ENCODE measurements at places on chromosomes 16 and 17.

- no peaks in the 10 kb centered on the region for H3K27me3 ChIP-seq
- no peak for DNase-seq
- H3K36me3 ChIP-seq, result peaks cover 39% of the 10 kb centered on the region
- no peak overlapping the region for H3K4me3 ChIP-seq
- H3K4me1 ChIP-seq, result peaks cover 15% of the 10 kb centered on the region
Measured at GRCh38 chr16:1651094-1651973, 26.7 kb upstream of the JPT2 start.

GRCh38 chr17:78356101-78356713, 3.7 kb downstream of the SOCS3 start:
- peaks cover 68% of the 10 kb centered on the region for H3K4me1 ChIP-seq
- H3K27me3 ChIP-seq, result no peaks in the 10 kb centered on the region
- H3K4me3 ChIP-seq, result peak overlapping the region; percentile 71
- peaks cover 29% of the 10 kb centered on the region for H3K36me3 ChIP-seq

DNA sequence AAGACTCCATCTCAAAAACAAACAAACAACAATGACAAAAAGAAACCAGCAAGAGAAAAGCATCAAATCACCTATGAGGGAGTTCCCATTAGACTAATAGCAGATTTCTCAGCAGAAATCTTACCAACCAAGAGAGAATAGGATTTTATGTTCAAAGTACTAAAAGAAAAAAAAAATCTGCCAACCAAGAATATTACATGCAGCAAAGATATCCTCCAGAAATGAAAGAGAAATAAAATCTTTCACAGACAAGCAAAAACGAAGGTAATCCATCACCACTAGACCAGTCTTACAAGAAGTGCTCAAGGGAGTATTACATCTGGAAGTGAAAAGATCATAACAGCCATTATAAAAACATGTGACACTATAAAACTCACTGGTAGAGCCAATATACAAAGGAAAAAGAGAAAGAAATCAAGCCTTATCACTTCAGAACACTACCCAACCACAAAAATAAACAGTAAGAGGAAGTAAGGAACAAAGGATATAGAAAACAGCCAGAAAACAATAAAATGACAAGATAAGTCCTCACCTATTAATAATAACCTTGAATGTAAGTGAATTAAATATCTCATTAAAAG, 66.3 kb downstream of the STX8 start:
- H3K36me3 ChIP-seq, result peaks cover 41% of the 10 kb centered on the region
- no peak for DNase-seq
- H3K4me1 ChIP-seq, result peaks cover 4% of the 10 kb centered on the region
- no peaks in the 10 kb centered on the region for H3K27me3 ChIP-seq
- no peak overlapping the region for H3K4me3 ChIP-seq

DNA sequence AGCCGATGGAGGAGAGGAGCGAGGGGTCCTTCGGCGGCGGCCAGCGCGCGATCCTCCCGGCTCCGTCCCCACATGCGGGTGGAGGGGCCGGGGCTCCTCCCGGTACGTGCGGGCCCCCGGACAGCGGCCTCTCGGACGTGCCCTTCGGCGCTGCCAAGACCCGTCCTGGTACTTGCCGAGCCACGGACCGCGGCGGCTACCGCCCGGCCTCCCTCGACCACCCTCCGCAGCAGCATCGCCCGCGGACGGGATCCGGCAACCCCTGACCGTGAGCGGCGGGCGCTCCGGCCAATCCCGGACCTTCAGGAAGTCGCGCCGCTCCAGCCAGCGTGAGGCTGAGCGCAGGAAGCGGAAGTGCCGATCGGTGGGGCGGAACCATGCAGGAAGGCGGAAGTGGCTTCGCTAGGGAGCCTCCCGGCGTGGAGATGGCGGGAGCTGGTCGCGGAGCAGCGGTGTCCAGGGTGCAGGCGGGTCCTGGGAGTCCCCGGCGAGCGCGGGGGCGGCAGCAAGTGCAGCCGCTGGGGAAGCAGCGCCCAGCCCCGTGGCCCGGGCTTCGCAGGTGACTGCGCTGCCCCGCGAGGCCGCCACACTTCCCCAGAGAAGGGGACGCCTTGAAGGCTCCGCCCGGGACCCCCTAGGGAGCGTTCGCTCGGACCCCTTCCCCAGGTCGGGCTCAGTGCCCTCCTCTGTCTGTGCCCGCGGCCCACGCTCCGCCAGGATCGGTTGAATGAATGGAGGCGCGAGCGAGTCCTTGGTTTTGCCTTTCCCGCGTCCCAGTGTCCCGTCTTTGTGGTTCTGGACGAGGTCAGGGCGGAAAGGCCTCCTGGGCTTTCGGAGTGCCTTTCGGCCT, at the start of the genes CCDC137 and OXLD1:
CCDC137 (plus strand) TSS at position 396 of the 850 bp plus-strand sequence; CDS start at position 426, 30 bp downstream.
OXLD1 (minus strand) TSS at position 264 of the 850 bp plus-strand sequence; CDS start at position 236, 28 bp downstream.
- H3K4me1 ChIP-seq, result peaks cover 54% of the 10 kb centered on the region
- no peaks in the 10 kb centered on the region for H3K27me3 ChIP-seq
- peak; percentile 96 for DNase-seq
- peaks cover 50% of the 10 kb centered on the region for H3K36me3 ChIP-seq
- peak within 1 kb of the TSS; percentile 93 for H3K27ac ChIP-seq

DNA sequence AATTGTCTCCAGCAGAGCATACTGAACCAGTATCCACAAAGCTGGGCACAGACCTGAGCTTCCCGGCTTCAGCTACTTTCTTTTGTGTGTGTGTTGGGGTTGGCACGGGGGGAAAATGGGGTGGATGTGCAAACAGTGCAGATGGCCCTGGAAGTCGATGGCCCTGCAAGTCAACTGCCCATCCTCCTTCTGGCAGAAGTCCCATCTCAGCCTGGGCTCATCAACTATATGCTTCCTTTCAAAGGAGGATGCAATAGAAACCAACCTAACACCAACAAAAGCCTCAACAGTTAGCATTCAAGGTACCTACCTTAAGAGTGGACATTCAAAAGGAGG, 55.7 kb downstream of the SOX9 start:
- no peaks in the 10 kb centered on the region for H3K36me3 ChIP-seq
- H3K4me3 ChIP-seq, result no peak overlapping the region
- DNase-seq, result no peak
- no peaks in the 10 kb centered on the region for H3K4me1 ChIP-seq
- H3K27ac ChIP-seq, result no peak overlapping the region

GRCh38 chr17:64329588-64329987, 61.1 kb downstream of the PECAM1 start:
- no peak for DNase-seq
- no peak overlapping the region for H3K4me3 ChIP-seq
- no peaks in the 10 kb centered on the region for H3K27me3 ChIP-seq
- no peak overlapping the region for H3K27ac ChIP-seq
- H3K36me3 ChIP-seq, result no peaks in the 10 kb centered on the region

GRCh38 chr17:81189670-81190530, 23.9 kb upstream of the AATK start:
- no peaks in the 10 kb centered on the region for H3K27me3 ChIP-seq
- no peaks in the 10 kb centered on the region for H3K4me1 ChIP-seq
- H3K36me3 ChIP-seq, result no peaks in the 10 kb centered on the region
- no peak overlapping the region for H3K4me3 ChIP-seq

Measured in activated CD4-positive, alpha-beta T cell treated with anti-CD3 and anti-CD28 coated beads, Interleukin-2, amount 10 ng/mL, durations not matched to agents 7 days and 5 days (primary cell).